Osteocyte (in vitro differentiated cells): ENCODE measurements at places on chromosomes 13 and 19.

GRCh38 chr13:97234236-97234635 is 12.1 kb downstream of the MBNL2 start:
- DNase-seq = no peak

DNA sequence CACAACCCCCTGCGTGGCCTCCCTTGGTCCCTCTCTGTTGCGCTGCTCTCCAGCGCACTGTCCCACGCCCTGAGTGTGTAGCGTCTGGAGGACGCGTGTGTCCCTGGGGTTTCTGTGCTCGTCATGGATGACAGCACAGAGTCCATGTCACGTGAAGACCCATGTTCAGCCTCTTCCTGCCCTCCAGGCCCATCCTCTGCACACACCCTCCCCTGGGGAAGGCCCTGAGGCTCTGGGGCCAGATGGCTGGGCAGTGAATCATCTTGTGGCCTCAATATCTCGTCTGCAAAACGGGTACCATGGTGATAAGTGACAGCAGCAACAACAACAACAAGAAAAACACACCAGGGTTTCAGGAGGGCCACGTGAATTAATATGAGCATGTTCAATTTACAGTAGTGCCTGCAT is 71.5 kb upstream of the ARHGEF7 start:
- DNase-seq = no peak

DNA sequence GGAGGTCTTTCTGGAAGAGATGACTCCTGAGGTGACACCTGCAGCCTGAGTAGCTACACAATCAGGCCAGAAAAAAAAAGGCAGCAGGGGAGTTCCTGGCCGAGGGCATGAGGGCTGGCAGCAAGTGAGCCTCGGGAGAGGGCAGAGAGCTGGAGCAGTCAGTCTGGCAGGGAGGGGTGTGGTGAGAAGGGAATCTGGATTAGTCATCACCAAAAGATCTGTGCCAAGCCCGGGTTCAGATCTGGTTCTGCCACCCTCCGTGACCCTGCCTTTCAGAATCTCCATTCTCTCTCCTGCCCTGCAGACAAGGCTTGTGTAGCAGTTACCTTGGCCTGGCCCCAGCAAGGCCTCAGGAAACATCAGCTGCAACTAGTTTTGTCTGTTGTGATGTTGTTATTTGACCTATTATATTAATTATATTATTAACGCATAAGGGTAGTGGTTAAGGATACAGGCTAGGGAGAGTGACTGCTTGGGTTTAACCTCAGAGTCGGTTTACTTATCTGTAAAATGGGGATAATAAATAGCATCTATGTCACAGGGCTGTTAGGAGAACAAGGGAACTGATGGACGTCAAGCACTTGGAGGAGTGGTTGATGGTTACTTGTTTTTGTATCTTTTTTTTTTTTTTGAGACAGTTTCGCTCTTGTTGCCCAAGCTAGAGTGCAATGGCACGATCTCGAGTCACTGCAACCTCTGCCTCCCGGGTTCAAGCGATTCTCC is 2.7 kb upstream of the CAPNS1 start:
- no peak for DNase-seq

DNA sequence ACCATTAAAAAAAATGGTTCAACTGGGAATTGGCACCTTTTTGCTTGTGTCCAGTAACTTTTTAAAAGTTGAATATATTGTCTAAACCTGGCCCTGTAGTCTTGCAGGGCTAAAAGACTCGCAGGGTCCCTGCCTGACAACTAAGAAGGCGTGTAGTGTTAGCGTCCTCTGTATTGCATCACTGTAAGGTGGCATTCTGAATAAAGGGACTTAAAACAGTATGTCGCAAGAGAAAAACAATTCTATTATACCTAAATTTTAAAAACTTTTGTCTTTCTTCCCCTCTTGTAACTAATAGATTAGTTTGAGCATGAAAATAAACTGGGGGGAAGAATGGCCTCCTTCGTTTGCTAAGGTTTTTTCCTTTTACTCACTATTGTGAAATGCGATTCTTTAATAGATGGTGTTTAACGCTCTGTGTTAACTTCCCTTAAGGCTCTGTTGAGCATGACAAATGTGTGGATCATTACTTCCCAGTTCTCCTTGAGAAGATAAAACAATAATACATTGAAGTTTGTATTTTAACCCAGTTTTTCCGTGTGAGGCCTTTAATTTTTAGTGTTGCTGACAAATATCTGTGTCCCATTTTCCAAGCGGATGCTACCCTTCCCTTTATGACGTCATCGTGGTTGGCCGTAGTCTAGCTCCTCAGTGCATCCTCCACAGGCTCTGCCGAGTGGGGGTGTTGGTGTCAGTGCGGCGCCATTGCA is 134.6 kb downstream of the KATNAL1 start:
- DNase-seq = no peak

DNA sequence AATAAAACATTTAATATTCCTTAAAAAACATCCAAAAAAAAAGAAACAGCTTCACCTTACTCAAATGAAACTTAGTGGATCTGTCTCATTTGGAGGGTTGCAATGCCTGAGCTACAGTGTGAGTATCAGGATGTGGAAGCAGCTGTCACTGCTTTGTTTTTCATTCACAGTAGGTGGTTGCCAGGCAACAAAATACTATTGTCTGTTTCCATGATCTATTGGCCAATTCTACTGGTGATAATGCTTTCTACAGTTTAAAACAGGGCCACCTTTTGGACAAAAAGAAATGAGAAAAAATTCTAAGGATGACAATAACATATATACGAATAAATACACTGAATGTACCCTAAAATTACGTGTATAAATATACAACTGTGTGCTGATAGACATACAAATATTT is 3.0 kb downstream of the ENOX1 start:
- DNase-seq = no peak

DNA sequence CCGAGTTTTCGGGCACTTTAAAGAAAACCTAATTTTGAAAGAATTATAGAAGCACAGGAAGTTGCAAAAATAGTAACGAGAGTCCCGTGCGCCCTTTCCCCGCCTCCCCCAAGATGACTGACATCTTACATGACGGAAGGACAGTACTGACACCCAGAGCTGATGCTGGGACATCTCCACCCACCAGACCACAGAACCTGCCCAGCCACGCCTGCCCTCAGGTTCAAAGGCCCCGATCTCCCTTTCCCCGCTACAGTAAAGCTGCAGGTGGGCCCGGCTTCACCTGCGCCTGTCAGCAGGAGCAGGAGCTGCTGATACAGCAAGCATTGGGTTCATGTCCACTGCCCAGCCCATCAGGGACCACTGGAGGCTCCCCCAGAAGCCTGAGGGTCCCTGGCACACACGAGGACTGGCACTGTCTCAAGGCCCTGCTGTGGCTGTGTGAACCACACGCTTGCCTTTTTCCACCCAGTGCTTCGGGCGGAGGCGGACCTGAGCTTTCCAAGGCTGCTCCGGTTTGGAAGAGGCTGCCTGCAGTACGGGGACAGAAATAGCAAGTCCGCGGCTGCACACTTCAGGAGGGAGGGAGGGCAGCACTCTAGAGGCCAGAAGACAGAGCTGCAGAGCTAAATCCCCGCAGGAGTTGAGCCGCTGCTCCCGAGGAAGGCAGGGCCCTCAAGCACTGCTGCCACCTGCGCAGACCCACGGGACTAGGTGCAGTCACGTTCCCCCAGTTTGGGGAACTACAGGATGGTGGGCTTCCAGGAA is 8.7 kb downstream of the MAP2K2 start:
- no peak for DNase-seq

- DNase-seq = no peak
Measured at GRCh38 chr19:19034204-19034624, 811 bp downstream of the ARMC6 start.

GRCh38 chr13:44576351-44577235 is 463 bp upstream of the TSC22D1 start:
- DNase-seq = peak; percentile 83

DNA sequence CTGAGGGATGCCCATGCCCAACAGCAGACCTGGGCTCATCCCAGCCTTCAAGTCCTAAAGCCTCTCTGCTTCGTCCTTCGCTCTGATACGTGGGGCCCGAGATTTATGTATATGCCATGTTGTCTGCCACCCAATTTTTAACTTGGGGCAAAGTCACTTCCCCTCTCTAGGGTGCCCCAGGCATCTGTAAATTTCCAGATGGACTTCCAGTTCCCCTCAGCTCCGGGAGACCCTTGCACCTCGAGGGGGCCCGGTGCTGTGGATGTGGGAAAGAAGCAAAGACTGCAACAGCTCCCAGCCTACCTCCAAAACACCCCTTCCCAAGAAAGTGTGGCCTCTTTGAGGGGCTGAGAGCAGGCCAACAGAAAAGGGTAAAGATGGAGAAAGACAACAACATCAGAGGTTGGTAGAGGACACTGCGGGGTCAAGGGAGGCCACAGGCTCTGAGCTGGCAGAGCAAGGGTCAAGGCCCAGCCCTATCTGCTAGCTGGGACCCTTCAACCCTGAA is 97.4 kb downstream of the STK24 start:
- DNase-seq = no peak

DNA sequence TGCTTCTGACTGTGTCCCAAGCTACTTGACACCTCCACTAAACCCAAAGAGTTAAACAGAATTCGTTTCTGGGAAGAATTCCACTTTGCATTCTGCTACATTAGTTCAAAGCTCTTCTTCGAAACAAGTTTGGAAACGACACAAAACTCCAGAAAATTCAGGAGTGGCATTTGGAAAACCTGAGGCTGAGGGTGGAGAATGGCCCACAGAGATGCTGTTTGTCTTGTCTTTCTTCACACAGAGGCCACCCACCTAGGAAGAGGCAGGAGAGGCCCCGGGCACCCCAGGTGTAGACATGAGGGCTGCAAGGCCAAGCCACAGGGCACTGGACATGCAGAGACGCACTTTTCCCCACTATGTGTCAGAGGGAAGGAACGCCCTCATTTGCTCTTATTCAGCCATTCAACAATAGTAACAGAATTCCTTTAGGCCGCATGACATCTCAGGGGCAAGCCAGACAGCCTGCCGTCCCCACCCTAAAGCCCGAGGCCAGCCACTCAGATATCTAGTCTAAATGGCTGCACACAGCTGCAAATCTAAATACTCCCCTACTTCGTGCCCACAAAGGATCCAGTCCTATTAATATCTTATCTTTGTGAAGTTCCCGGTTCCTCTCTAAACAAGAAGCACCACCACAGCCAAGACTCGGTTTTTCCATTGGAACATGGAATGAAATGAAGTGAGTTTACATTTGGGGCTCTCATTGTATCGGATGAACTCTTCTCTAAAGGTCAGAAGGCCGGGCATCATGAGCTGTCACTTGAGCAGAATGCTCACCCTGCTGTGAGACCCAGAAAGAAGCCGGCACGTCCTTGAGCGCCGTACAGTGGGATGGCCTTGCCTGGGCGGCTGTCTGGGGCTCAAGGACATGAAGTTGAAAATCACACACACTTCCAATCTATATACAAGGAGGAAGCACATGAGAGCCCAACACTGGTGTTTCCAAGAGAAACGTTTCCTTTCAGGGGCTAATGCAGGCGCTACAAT is 19.8 kb downstream of the COL4A1 start:
- peak; percentile 76 for DNase-seq

DNA sequence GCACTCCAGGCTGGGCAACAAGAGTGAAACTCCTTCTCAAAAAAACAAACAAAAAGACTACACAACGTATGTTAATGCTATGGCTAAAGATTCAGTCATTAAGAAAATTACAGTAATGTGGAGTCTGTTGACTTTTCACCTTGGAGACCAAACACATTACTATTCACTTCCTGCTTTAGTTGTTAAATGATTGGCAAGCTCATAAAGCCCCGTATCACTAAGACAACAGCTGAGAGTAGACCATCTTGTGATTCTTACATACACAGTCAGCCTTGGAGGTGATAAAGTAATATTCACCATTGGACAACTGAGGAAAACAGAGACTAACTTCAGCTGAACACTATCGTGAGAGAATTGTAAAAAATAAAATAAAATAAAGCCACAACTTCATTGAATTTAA is 86.5 kb downstream of the KCTD12 start:
- DNase-seq = no peak
